ENCODE measurements at places on chromosomes 6 and 20.

GRCh38 chr20:51635680-51636079 is 93.2 kb upstream of the NFATC2 start:
- no peak for DNase-seq

DNA sequence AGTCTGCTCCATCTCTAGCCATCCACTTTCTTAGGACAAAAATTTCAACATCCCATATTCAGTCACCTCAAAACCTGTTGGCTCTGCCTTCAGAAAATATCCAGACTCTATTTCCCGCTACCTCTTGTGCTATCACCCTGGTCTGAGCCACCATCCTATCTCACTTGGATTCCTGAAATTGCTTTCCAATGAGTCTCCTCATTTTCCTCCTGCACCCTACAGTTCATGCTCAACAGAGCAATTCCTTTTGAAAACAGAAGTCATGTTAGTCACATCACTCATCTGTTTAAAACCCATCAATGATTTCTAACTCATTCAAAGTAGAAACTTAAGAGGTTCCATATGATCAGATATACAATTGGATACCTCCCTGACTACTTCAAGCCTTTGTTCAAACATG is 229.9 kb downstream of the ADGRG6 start:
- DNase-seq: no peak

DNA sequence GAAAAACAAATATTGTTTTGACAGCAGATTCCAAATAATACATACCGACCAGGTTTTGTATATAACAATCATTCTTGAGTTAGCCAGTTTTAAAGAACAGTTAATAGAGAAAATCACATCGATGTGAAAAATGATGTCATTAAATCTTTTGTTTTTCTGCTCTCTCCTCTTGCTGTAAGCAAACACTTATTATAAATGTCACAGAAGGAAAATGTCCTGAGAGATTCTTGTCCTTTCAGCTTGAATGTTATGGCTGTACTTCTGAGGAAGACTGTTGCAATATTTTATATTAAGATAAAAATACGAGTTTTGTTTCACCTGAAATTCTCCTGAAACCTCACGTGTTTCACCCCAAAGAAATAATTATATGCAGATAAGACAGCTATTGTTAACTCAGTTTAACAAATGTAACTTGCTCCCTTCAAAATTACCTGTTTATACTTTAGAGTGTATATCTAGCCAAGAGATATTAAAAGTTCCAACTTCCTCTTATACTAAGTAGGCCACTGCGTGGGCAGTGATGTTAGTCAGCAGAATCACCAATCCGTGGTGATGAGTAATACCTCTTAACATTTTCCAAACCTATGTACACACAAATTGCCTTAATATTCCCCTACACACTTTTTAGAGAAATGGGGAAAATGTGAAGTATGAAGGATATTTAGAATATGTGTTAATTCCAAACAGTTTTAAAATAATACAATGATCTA is 1111.4 kb upstream of the CITED2 start:
- DNase-seq: peak; percentile 47

GRCh38 chr6:37048851-37049757 is 43.6 kb downstream of the FGD2 start:
- no peak for DNase-seq

GRCh38 chr20:17620371-17621228 is 50.7 kb downstream of the DSTN start:
- no peak for DNase-seq

- no peak for DNase-seq
Observed at GRCh38 chr6:139996253-139996834, 621.9 kb upstream of the CITED2 start.

GRCh38 chr6:25404693-25405169 is 125.6 kb downstream of the CARMIL1 start:
- no peak for DNase-seq

DNA sequence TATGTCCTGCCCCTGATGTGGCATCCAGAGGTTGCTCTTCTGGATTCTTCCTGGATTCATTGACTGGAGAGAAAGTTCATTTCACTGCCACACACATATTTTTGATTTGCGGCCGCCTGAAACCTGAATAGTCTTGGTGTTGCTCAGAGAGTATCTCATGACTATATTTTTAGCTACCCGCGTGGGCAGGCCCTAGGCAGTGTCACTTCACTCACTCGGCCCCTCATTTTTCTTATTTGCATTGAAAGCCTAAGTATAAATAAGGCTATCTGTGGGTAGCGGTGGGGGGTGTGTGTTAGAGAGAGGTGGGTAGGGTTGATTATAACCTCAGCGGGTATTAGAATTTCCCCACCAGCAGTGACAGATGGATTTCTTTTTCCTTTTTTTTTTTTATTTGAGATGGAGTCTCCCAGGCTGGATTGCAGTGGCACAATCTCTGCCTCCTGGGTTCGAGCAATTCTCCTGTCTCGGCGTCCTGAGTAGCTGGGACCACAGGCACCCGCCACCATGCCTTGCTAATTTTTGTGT is 113.5 kb downstream of the JARID2 start:
- peak; percentile 18 for DNase-seq

DNA sequence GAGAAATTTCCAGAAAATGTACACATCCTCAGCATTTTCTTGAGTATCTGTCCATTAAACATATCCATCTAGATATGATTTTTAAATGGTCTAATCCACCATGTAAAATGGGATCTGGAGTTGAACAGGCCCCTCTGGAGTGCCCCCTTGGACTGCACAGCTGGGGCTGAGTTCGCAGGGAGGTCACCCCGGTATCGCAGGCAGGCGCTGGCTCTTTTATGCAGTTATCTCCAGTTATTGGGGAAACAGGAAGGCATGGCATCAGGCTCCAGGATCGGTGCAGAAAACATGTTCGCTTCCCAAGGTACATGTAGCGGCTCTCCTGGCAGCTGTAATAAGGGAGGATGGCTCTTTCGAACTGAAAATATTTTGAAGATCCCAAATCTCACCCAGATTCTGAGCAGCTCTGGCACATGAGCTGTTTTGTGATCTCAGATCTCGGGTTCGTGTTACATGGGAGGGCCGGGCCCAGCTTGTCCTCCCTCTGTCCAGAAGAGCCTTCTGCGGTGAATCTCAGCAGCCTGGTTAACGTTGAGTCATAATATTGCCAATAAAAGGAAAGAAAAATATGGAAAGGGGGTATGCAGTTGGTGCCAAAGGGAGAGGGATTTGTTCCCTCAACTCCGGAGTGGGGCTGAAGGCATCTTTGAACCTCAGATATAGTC is 167.7 kb downstream of the EYA2 start:
- no peak for DNase-seq

- DNase-seq: no peak
Observed at GRCh38 chr6:79277109-79277508, 42.6 kb upstream of the HMGN3 start.

GRCh38 chr20:31819083-31819784 is at the start of gene MYLK2:
MYLK2 (plus strand) TSS chr20:31819356; CDS start chr20:31819581, 225 bp downstream.
- no peak for DNase-seq

DNA sequence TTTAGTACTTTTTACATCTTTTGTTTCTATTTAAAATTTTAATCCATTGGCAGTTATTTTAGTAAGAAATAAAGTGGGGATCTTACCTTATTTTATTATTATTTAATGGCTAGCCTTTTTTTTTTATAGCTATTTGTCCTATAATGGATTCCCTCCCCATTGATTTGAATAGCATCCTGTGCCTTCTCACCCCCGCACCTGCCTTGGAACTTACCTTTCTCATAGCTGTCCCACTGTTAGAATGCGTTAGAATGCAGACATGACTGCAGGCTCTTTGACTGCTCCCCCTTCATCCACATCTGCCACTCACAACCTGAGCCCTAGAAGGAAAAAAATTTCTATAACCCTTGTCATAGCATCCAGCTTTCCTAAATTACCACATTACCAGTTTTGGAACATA is 9.1 kb downstream of the PKIB start:
- no peak for DNase-seq

DNA sequence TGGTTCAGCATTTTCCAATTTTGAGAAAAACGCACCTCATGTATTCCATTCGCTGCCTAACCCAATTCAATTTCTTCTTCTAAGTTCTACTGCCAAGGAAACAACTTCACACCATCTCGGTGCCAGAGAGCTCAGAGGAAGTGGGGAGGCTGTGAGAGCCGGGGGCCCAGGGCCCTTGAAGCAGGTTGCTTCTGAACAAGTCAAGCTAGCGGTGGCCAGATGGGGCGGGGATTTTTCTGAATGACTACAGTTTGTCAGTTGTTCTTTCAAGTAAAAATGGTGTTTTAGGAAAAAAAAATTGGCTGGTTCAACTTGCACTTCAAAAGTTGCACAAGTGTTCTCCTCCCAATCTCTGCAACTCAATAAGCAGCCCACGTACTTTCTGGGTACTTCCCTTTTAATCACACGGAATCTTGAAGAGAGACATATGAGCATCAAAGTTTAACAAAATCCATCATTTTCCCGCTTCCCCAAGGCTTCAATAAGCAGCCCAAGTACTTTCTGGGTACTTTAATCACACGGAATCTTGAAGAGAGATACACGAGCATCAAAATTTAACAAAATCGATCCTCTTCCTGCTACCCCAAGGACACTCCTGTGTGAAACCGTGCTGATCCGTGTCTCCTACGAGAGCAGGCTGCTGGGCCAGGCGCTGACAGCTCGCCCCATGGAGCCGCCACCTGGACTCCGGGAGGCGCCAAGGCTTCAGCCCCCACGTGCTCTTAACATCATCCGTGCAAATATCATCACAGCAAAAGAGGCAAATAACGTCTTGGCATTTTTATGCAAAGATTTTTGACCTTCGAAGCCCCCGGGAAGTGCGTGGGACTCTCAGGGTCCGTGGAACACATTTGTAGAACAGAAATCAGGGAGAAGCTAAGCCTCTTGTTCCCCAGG is 186.7 kb upstream of the PDE10A start:
- DNase-seq: peak; percentile 80

- no peak for DNase-seq
Observed at GRCh38 chr6:82624251-82624650, 260.6 kb downstream of the TPBG start.

DNA sequence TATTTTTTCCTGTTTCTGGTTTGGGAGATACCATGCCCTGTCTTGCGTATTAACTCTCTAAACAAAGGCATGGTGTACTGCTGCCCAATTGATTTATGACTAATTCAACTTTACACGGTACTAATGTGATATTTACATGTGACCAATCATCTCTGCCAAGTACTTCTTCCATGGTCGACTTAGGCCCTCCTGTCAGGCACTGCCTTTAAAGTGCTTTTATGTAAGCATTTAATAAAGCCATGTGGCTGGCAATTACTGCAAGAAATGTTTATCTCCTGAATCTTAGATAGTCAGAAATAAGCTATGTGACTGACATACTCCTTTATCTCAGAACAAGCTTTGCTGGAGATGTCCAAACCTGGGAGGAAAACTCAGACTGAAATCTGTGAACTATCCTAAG is 323.4 kb downstream of the BTBD3 start:
- no peak for DNase-seq

GRCh38 chr6:13504611-13505344 is 17.4 kb upstream of the GFOD1 start:
- no peak for DNase-seq

DNA sequence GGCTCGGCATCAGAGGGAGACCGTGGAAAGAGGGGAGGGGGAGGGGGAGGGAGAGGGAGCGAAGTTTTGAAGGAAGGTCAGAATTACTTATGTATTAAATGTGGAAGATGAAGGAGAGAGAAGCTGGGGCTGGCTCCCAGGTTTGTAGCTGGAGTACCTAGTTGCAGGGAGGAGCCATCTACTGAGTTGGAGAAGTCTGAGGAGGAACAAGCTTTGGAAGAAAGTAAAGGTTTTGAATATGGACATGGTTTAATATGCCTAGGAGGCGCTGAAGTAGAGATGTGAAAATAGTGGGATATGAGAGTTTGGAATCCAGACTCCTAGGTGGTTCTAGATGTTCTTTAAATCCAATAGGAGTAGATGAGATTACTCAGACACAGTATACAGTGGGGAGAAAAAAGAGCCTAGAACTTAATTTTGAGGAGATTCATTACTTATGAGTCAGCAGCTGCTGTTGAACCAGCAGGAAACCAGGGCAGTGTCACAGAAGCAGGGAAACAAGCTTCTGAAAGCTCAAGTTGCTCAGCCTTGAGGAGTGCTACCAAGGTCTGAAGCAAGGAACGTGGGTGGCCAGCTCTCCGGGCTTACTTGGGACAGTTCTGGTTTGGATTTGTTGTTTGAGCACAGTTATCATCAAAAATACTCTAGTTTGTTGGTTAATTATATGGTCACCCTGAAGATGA is 149.3 kb downstream of the UTRN start:
- DNase-seq: no peak

DNA sequence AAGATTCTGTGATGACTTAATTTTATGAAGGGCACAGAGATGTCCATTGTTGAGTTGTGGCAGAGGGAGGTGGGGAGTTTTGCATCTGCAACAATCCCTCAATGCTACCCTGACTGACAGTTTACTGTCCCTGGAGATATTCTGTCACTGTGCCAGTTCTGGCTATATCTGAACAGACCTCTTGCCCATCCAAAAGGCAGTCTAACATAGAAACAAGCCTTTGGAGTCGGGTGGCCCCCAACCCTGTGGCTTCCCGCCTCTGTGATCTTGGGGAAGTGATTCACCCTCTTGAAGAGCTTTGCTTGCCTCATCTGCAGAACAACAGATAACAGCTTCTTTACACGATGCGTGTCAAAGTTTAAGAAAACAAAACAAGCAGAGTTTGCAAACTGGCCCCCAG is 3.8 kb upstream of the E2F1 start:
- peak; percentile 78 for DNase-seq

DNA sequence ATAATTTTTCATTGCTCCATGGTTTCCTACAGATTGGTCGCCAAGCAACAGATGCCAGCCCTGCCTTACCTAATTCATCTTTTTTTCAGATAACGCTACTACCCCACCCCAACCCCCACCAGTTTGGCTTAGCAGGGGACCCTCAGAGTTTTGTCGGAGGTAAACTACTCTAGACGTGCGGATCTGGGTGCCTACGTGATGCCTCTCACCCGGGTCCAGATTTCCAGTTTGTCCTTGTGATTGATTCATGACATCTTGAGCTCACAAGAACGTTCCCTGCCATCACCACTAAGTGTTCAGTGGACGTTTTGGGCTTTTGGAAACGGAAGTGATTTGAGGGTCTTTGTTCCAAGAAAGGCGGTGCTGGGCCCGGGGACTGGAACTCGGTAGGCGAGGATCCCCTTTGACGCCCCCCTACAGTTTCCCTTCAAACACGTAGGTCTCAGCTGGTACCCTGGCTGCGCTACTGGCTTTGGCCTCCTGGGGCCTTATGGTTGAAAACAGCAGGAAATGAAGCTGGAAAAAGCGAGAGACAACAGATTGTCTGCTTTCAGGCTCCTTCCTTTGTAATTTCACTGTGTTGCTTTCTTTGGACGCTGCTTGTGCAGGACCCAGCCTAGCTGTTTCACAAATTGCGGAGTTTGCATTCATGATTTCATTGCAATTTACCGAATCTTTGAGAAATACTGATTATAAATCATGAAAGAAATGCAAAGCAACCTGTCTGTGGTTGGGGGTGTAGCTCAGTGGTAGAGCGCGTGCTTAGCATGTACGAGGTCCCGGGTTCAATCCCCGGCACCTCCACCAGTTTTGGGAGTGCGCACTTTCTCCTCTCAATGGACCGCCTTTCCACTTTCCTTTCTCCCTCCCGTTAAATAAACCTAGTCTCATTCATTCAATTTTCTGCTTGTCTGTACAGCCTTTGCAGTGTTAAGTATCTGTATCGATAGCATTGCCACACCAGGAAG is 81.0 kb downstream of the GPX5 start:
- DNase-seq: peak; percentile 52

GRCh38 chr6:137290601-137291261 is 71.5 kb upstream of the IFNGR1 start:
- no peak for DNase-seq

- no peak for DNase-seq
Observed at GRCh38 chr6:18076231-18076630, 46.2 kb downstream of the NHLRC1 start.

GRCh38 chr20:13418263-13419229 is 197.5 kb downstream of the ISM1 start:
- DNase-seq: no peak

- no peak for DNase-seq
Observed at GRCh38 chr6:44630125-44631028, 242.9 kb downstream of the CDC5L start.
